ENCODE measurements at places on chromosomes 7 and 10.
A peak's percentile ranks its signal among the peaks of the same experiment; 100 is the strongest.

GRCh38 chr10:90969947-90970673, 49.2 kb upstream of the ANKRD1 start:
- DNase-seq, result no peak

GRCh38 chr10:6918305-6918704, 338.2 kb upstream of the PRKCQ start:
- peak; percentile 44 for DNase-seq

- DNase-seq, result no peak
These were observed 956.6 kb downstream of the GATA3 start for GRCh38 chr10:9010931-9011670.

DNA sequence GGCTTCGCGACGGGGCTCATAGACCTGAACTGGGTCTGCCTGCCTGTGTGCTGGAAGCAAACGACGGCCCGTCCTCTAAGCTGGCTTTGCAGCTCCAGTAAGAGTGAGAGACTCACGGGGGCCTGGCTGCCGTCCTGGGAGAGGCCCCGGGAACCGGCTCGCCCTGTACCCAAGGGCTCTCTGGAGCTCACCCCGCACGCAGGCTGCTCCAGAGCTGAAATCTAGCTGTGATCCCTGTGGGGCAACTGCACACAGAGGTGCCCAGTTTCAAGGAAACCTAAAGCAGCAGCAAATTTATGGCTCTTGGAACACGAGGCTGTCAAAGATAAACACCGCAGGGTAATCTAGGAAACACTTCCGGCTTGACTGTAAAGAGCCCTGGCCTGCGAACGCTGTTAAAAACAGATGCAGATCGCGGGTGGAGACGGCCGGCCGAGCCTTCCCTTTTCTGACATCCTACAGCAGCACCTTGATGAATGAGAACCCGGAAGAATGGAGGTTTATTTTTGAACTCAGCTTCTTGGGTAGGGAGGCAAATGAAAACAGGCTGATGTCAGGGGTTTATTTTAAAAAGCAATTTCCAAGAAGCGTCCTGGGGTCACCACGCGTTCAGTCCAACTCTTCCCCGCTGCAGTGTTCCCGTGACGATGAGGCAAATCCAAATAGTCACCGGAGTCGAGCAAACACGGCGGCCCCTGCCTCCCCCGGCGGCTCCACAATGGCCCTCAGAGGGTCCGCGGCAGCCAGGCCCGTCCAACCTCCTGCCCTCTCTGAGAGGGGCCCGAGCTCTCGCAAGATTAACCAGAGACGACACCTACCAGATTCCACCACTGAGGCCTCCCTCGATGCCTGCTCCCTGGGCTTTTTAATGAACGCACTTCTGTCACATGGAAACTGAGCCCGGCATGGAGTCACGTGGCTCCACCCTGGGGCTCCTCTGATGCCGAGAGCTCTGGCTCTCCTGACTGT, 29.6 kb downstream of the AMZ1 start:
- DNase-seq, result no peak

- no peak for DNase-seq
These were observed 46.7 kb downstream of the ADCYAP1R1 start for GRCh38 chr7:31098642-31099360.

- DNase-seq, result no peak
These were observed 31.3 kb downstream of the RSBN1L start for GRCh38 chr7:77727527-77727926.

- no peak for DNase-seq
These were observed 9.3 kb downstream of the ARL3 start for GRCh38 chr10:102704915-102705314.

DNA sequence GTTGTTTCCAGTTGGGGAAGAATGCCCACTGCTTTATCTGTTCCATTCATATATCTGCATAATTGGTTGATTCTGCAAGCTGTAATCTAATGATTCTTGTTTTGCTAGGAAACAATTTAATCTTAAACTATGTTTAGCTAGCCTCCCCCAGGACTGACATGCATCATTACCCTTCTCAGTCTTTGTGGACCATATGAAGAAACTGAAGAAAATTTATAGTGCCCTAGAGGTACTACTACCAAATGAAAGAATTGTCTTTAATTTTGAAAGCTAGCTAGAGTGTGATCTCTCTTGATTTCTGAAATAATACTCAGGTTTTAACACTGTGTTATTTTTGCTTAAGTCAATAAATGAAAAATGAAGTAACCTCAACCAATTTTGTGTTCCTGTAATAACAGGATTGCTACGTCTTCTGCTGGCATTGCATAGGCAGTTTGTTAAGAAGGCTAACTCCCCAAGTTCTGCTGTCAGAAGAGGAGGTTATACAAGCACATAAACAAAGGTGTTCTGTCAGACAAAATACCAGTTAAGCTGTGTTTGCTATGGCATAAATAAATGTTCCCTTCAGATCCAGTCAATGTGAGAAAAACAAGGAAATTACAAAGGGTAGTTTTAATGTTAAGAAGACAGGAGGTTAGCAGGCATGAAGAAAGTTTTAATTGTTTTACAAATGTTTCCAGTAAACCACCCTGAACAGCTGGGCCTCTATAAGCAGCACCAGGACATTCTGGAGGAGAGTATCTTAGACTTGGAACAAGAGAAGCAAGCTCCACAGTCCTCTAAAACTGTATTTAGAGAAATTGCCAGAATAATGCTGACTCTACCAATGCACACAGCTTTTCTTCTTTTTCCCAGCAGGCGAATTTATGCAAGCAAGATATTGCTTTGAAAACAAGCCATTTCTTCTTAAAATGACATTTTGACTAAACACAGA, 90.3 kb upstream of the CTTNBP2 start:
- no peak for DNase-seq

- no peak for DNase-seq
These were observed 21.8 kb downstream of the SEMA3C start for GRCh38 chr7:80896906-80897598.

- peak; percentile 97 for DNase-seq
These were observed 76.3 kb upstream of the TMEM248 start for GRCh38 chr7:66844552-66845378.

- DNase-seq, result no peak
These were observed 8.4 kb downstream of the PLCE1 start for GRCh38 chr10:94002156-94002555.

DNA sequence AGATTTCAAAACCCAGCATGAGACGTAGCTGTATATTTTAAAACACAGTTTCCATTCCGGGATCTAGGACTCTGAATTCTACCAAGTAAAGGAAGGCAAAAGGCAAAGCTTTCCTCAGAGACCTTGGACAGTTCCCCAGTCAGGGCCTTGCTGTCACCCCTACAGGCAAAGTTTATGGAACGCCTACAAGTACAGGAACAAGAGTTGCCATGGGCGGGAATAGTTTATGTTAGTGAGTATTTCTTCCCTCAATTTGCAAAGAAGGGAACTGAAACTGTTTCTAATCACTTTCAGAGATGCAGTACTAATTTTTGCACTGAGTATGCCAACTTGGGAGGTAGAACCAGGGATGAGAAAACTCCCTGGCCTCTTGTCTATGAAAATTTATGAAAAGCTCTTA, 68.2 kb upstream of the LRGUK start:
- DNase-seq, result no peak
